ENCODE measurements at places on chromosomes 6 and 20.

- DNase-seq = no peak
These were observed 507 bp upstream of the VGLL2 start for GRCh38 chr6:117264692-117265409.

DNA sequence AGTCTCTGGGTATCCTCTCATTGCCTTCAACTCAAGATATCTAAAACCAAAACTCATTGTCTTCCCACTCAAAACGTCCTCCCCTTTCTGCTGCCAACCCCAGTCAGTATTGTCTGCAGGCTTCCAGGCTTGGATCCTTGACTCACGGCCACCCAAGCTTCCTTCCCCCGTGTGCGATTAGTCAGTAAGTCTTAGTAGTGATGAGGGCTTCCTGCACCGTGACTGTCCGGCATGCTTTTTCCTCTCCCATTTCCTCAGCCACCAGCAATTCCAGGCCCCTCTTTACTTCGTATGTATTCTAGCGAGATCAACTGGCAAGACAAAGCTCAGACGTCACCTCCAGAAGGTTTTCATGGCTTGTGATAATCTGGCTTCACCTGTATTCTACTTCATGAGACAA, 88.6 kb upstream of the DUSP22 start:
- DNase-seq = no peak

DNA sequence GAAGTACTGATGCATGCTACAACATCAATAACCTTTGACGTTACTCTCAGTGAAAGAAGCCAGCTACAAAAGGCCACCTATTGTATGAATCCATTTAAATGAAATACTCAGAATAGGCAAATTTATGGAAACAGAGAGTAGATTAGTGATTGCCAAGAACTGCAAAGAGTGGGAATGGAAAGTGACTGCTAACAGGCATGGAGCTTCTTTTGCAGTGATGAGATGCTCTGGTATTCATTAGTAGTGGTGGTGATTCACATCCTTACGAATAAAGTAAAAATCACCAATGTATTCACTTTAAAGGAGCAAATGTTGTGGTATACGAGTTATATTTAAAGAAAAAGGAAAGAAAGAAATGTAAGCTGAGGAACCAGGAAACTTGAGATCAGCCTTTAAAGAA, 126.8 kb upstream of the SAMD5 start:
- no peak for DNase-seq

DNA sequence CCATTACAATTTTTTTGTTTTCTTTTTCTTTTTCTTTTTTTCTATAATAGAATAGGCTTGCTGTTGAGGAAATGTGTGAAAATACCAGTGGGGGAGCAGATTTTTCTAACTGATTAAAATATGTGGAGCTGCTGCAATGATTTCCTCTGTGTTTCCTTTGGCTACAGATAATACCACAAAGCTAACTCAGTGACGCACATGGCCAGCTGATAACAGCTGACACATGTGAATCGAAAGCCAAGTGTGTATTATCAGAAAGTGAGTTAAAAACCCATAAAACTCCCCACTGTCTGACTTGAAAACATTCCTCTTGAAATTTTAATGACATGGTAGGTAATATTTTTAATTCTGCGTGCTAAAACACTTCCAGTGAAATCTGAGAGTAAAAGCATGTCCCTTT, 70.8 kb upstream of the AHI1 start:
- DNase-seq = peak; percentile 95

GRCh38 chr6:13989496-13990144, 64.9 kb downstream of the RNF182 start:
- peak; percentile 51 for DNase-seq

DNA sequence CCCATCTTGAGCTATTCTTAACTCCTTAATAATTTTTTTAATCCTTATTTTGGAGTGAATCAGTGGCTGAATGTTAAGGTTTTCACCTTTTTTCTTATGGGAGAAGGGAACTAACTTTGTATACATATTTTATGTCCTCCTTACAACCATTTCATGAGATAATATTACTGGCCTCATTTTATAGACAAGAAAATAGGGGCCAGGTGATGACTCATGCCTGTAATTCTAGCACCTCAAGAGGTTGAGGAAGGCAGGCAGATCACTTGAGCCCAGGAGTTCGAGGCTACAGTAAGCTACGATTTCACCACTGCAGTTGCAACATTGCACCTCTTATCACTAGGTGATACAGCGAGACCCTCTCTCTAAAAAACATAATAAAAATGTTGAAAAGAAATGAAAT, 128.7 kb downstream of the TMEM242 start:
- DNase-seq = peak; percentile 7

DNA sequence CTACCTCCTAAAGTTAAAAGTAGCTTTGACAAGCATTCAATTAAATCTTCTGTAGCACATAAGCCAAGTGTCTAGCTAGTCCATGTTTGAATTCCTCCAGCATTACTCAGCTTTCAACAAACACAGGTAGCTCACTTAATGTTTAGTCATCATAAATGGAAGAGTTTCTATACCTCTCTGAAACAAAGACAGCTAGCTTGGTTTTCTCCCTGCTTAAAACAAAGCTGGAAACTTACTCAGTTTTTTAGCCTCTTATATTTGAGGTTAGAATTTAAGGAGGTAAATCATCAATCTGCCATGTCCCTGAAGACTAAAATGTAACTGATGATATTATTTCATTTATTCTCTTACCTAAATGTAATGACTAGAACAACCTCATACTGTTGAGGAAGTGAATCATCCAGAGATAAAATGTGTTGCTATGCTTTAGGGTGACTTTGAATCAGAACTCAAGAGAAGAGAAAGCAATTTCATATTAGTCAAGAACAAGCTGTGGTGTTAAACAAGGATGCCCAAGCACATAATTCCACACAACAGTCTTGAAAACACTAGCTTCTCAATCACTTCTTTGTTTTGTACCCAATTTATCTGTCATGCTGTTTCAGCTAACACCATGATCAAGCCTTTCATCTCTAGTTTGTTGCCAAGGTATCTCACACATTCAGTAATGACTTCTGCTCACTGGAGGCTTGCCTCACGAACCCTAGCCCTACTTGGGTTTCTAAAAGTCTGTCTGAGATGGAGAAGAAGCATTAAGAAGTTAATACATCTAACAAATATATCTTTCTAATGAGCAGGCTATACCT, 251.9 kb downstream of the EPM2A start:
- no peak for DNase-seq

DNA sequence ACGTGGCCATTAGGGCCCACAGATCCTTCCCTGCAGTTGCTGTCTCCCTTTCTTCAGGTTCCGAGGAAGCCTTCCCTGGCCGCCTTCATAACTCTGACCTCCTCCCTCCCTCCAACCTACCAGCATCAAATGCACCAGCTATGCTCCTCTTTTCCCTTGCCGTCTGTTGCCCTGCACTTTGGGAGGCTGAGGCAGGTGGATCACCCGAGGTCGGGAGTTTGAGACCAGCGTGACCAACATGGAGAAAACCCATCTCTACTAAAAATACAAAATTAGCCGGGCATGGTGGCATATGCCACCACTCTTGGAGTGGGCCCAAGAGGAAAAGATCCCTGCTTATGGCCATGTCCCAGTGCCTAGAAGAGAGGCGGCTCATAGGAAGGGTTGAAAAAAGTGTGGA, 31.8 kb downstream of the RNASET2 start:
- DNase-seq = no peak

- DNase-seq = no peak
These were observed 325.9 kb downstream of the COL12A1 start for GRCh38 chr6:74879976-74880375.

DNA sequence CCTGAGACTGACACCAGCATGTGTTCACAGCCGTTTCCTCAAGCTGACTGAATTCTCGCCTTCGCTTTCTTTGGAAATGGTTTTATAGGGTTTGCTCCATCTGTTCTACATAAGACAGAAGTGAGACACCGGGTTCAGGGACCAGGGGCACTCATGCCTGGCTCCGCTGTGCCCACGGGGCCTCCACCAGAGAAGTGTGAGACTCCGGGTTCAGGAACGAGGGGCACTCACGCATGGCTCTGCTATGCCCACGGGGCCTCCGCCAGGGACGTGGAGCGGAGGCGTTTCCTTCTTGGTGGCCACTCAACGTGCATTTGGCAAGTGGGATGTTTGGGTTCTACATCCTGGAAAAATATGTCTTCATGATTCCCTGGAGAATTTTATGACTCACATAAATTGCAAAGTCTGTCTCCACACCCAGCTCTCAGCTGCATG, 106.6 kb downstream of the RNASET2 start:
- no peak for DNase-seq

DNA sequence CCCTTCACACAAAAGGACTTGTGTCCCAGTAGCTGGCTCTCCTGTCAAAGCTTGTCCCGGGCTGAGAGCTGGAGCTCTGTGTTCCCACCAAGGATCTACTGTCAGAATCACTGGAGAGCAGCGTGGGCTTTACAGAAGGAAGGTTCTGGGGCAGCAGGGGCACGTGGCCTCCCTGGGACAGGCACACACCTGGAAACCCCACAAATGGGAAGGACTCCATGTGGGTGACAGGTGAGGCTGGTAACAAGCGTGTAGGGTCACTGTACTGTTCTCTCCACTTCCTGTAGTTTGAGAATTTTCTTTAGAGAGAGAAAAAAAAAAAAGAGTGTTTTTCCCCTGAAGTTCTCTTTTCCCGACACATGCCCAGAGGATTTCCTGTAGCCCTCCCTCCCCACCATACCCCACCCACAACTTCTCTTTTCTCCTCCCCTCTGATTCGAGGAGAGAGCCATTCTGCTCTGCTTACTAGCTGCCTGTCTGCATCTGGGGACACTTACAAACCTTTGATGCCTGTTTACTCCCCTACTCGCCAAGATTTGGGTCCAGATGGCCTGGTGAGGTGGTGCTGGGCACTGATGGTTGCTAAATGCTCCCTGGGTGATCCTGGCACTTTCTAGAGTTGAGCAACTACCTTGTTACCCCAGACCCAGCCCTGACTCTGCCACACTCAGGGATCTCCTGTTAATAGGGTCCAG, 84.1 kb upstream of the SIRPA start:
- DNase-seq = peak; percentile 53

- DNase-seq = no peak
These were observed 700.1 kb downstream of the QKI start for GRCh38 chr6:164114651-164115050.

GRCh38 chr6:141134723-141135122, 998.0 kb upstream of the GJE1 start:
- no peak for DNase-seq

- DNase-seq = peak; percentile 42
These were observed 80.7 kb downstream of the ANKS1A start for GRCh38 chr6:34969662-34970265.

DNA sequence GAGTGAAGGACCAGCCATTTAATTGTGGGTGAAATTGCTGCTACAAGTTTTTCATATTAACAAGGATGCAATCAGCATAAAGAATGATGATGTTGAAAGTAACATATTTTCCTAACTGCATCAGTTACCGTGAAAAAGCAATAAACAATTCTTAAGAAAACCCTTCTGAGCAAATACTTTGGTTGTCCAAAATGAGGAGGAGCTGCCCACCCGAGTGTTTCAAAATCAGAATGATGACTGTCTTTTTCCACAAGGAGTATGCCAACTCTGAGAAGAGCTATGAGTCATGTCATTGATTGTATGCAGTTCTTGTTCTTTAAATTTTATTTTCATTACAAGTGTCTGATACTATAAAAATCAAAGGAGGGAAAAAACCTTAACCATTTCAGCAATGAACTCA, 470.5 kb downstream of the COL12A1 start:
- DNase-seq = peak; percentile 77

DNA sequence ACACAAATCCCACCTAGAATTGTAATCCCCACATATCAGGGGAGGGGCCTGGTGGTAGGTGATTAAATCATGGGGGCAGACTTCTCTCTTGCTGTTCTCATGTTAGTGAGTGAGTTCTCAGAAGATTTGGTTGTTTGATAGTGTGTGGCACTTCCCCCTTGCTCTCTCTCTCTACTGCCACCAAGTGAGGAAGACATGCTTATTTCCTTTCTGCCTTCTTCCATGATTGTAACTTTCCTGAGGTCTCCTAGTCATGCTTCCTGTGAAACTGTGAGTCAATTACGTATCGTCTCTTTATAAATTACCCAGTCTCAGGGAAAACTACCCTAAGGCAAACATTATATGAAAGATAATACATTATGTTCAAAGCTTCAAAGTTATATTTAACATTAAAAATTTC, 1297.5 kb upstream of the CITED2 start:
- no peak for DNase-seq

DNA sequence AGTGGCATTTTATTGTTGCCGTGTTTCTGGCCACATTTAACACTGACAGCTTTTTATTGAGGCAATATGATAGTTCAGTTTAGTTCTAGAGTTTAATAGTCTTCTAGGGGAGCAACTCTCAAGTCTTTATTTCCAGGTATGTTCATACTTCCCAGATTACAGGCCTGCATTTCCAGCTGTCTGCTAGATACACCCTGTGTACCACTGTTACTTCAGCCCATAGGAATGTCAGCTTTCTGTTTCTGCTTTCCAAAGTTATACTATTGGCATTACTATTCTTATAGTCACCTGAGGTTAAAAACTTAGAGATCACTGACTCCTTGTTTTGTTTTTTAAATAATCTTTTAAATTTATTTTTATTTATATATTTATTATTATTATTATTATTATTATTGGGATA, 7.6 kb downstream of the ZNF451 start:
- no peak for DNase-seq

- no peak for DNase-seq
These were observed 19.3 kb upstream of the SLCO4A1 start for GRCh38 chr20:62622877-62623487.

- no peak for DNase-seq
These were observed 52.4 kb downstream of the NINL start for GRCh38 chr20:25532971-25533391.

DNA sequence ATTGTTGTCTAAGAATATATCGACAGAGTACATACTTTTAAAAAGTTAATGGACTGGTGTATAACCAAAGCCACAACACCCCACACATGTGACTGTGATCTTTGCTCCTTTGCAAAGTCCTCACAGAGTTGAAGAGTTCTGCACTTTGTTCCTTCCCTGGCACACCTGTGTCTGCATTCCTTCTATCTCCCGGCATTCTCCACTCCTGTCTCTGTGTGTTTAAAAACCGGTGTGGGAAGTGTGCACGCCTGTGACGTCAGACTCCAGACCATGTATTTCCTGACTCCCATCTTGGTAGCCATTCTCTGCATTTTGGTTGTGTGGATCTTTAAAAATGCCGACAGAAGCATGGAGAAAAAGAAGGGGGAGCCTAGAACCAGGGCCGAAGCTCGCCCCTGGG, at the start of gene IYD:
TSS of gene IYD (plus strand) at position 251 of the 400 bp plus-strand sequence. CDS start at position 271, 20 bp downstream.
- DNase-seq = no peak

DNA sequence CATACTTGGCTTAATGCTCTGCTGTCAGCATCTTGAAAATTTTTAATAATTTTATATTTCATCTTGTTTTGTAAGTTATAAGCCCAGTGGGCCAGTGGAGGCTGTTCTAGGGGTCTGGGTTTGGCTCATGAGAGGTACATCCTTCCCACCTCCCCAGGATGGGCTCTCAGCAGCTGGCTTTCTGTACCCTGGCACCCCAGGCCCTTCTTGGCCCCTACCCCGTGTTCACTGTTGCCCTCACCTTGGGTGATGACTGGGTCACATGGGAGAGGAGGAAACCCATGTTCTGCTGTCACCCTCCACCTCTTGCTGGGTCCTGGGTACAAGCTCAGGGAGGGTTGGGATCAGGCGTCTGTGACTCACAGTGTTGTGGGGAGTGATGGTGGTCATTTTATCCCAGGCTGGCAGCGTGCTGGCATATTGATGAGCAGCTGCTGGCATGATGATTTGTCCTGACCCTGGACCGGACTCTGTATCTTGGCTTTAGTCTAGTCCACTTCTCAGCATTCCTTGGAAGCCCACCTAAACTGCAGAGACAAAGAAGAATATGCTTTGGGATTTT, 34.6 kb downstream of the SLC16A10 start:
- DNase-seq = no peak

- DNase-seq = peak; percentile 86
These were observed 430.3 kb upstream of the SOX4 start for GRCh38 chr6:21163110-21163837.

Data from fibroblast of villous mesenchyme (primary cell).